Glomerular endothelial cell (primary cell): ENCODE measurements at places on chromosomes 3 and 15. TPM values are rescaled to one million over a fixed set of nuclear protein-coding genes. Genes with fewer than 3 reads are reported as not detected.

The GPR149 gene
- total RNA-seq: not detected in 2 replicates

The ATP2B2 gene
- total RNA-seq: not detected in 2 replicates

DNA sequence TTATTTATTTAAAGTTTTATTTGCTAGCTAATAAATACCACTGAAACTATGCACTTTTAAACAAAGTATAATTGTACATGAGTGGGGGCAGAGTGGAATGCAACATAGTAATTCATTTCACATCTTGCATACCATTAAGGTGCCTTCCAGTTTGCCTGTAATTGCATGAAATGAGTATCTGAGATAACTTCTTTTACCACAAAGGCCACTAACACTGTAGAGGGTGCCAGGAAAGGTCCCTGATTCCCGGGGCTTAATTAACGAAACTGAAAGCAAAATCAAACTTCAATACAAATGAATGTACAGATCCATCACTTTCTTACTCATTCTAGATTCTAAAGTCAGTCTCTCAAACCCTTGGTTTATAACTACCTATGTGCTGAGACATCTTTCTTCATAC is 2.1 kb downstream of the CD47 start:
- no peak for DNase-seq

- DNase-seq: peak; percentile 31
Observed at GRCh38 chr3:33074217-33075067, 22.5 kb downstream of the GLB1 start.

The SPINT1 gene
- total RNA-seq: 8.0 and 20.9 TPM in 2 replicates

DNA sequence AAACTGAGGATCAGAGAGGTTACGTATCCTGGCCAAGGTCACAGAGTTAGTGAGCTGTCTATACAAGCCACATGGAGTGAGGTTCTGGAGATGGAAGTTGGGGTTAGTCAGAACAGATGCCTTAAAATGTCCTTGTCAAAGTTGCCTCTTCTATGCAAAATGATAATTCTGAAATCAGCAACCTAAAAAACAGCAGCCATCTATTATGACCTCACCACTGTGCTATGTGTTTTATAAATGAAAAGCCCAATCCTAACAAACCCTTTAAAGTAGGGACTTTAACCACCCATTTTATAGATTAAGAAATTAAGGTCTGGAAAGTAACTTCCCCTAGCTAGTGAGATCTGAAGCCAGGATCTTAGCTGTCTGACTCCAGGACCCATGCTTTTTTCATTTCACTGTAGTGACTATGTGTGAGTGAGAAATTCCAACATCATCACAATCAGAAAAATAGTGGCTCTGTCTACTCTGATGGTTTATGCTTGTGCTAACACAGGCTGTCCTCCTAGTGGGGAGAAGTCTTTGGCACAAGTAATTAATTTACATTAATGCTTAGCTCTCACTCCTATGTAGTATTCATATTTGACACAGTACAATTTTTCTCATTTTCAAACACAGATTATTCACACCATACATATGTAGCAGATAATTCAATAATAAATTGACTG is 143.6 kb downstream of the ANO10 start:
- no peak for DNase-seq

The KLF15 gene
- total RNA-seq: 0.05 and 0.47 TPM in 2 replicates
